Stimulated activated CD4-positive, alpha-beta T cell treated with anti-CD3 and anti-CD28 coated beads, Interleukin-2, amount 100 ng/mL, for 24 hours (primary cell): ENCODE measurements at places on chromosomes 6 and 20.

- DNase-seq, result no peak
These were observed 23.7 kb downstream of the SERPINB1 start for GRCh38 chr6:2817903-2818443.

DNA sequence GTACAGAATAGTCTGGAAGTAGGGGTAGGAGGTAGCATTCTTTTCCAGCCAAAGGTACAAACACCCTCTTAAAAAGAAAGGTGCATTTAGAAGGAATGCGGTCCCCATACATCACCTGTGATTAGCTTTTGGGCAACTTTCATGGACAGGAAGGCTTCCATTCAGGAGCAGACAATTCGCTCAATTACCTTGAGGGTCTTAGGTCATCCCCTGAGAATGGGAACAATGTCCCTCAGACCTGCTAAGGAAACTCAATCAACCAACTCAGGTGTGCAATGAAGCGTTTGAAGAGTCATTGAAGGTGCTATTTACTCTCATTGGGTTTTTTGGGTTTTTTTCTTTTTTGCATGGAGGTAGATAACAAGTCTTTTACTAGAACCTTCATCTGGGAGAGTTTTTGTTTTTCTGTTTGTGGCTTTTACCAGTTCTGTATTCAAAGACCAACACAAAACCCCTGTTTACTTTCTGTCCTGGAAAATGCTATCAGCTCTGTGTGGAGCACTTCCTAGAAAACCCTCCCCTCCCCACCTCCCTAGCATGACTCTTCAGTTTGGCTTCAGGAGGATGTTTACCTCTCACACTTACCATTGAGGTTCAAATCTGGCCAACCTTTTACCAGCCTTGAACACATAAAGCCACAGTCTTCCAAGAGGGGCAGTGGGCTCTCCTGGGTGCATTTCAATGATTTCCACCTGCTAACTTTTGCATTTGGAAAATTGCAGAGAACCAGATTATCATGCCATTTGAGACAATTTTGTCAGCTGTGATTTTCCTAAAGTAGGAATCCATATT is 271.2 kb upstream of the PRDM1 start:
- no peak for DNase-seq

DNA sequence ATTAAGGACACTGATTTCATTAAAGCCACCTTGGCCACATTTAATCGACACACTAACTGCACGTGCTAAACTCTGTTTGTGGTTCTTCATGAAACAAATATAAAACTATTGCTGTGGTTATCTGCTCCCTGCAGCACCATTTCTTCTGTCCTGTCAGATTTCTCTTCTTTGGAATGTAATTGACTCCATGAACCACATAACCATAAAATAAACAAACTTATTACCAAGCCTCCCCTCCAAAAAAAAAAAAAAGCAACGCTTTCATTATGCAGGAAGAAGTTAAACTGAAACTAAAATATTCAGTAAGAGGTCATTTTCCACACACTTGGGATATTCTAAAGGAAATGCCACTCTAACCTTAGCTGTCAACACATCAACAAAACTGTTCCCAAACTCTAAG is 319.1 kb upstream of the NT5E start:
- DNase-seq, result no peak

- DNase-seq, result no peak
These were observed 26.6 kb downstream of the FRMD1 start for GRCh38 chr6:168052291-168052891.

- no peak for DNase-seq
These were observed 29.4 kb downstream of the PPP1R16B start for GRCh38 chr20:38834868-38835267.

DNA sequence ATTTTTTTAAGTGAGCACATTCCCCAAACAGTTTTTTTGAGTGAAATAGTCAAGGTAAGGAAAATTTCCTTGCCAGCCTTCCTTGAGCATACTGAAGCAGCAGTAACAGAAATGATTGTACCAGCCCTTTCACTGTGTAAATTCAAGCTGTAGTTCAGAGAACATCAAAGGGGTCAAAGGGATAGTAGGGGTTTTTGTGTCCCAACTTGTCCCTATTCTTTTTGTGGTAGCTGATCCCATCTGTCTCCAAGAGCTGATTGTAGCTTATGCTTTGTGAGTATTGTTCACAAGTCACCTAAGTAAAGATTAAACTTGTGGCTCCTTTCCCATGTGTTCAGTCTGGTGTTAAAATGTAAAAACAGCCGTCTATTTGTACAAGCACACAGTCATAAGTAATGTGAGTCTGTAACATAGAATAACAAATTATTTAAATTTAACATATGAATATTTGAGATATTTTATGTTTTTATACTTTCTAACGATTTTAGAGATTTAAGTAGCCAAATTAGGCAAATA is 185.0 kb downstream of the CENPW start:
- no peak for DNase-seq

- DNase-seq, result no peak
These were observed 969.9 kb upstream of the CITED2 start for GRCh38 chr6:140344142-140344913.

GRCh38 chr20:48025051-48025515 is 239.8 kb upstream of the SULF2 start:
- no peak for DNase-seq

GRCh38 chr6:87105823-87106222 is 10.9 kb upstream of the CGA start:
- DNase-seq, result no peak

- no peak for DNase-seq
These were observed 41.5 kb upstream of the FAM184A start for GRCh38 chr6:119119989-119120388.

DNA sequence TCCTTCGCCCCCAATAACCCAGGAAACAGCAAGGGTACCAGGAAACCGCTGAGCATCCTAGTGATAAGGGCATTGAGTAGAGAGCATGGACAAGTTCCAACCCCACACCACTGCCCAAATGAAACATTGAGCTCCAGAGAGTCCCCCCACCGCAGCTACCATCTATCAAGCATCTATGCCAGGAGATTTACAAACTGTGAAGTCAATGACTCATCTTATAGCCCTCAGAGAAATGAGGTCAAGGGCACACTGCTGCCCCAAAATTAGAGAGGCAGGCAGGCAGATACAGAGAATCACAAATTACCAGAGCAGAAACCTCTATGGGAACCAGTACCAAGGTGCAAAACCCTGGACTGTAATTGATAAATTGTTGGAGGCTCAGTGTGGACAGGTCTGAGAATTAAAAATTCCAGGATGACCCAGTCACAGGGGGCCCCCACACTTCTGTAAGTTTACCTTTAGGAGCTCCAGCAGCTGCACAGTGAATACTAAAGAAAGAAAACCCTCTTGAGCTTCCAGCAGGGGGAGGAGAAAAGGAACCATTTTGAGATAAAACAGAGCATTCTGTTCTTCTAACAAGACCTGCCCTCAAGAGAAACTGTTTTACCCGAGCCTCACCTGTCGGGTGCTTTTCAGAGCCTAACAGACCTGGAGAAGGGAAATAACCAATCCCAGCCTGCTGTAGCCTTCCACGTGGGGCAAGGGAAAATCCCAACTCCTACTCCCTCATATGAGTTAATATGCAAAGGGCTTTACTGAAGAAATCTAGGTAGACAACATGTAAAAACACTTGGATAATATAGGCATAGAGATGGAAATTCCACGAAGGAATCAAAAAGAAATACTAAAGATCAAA is 118.0 kb upstream of the ARID1B start:
- no peak for DNase-seq

DNA sequence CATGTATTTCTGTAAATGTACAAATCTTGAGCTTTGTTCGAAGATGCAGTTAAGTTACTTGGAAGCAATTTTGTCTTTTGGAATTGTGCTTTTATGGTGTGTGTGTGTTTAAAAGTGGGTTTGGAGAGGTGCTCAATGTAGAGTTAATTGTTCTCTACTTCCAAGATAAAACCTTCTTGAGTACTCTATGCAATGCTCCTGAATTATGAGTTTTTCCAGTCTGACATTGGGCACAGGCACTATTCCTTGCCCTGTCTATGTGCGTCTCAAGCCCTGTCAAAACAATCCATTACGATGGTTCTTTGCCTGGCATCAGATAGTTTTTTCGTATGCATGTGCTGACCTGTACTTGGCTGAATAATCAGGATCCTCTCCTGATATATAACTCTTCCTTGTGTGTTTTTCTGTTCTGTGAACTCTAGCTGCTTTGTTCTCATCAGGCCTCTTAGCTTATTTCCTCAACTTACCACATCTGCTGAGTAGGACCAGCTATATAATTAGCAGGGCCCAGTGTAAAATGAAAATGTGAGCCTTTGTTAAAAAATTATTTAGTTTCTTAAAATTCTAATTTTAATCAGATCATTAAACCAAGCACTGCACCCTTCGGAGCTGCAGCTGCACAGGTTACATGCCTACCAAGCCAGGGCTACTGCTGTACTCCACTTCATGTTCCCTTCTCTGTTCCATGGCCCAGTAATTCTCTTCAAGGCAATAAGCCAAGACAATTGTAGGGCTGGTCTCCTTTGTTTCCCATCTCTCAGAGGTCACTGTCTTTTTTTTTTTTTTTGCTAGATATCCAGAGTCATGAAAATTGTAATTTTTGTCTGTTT is 160.1 kb downstream of the ZFAND3 start:
- DNase-seq, result no peak

GRCh38 chr20:2273634-2274302 is 22.0 kb upstream of the TGM3 start:
- DNase-seq, result no peak

GRCh38 chr20:51542571-51543421 is at the start of gene NFATC2:
TSS of gene NFATC2 (minus strand) at chr20:51542719. CDS start at chr20:51542499, 220 bp downstream.
- peak; percentile 59 for DNase-seq

- no peak for DNase-seq
These were observed 375 bp upstream of the TMEM14C start for GRCh38 chr6:10722570-10722819.

- peak; percentile 49 for DNase-seq
These were observed 504 bp downstream of the VPS16 start for GRCh38 chr20:2840967-2841531.

GRCh38 chr20:37498066-37498665 is 22.9 kb upstream of the NNAT start:
- no peak for DNase-seq

GRCh38 chr6:16402581-16402900 is 164.2 kb downstream of the GMPR start:
- no peak for DNase-seq

GRCh38 chr20:25269057-25269832 is 21.4 kb downstream of the PYGB start:
- no peak for DNase-seq

DNA sequence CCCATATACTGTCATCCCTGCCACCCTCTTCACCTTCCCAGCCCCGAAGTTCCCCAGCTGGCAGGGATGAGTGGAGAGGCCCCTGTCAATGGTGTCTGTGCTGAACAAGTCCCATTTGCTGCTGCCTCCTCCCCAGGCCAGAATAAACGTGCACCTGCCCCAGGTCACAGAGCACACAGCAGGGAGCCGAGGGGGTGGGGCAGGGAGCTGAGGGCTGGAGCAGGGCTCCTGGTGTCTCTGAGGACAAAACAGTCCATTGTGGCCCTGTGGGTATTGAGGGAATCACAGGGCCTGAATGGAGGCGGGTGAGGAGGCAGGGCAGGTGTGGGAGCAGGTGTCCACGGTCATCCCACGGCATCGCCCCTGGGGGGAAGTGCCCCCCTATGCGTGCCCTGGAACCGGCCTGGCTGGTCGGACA is 55.8 kb downstream of the SNAI1 start:
- no peak for DNase-seq

DNA sequence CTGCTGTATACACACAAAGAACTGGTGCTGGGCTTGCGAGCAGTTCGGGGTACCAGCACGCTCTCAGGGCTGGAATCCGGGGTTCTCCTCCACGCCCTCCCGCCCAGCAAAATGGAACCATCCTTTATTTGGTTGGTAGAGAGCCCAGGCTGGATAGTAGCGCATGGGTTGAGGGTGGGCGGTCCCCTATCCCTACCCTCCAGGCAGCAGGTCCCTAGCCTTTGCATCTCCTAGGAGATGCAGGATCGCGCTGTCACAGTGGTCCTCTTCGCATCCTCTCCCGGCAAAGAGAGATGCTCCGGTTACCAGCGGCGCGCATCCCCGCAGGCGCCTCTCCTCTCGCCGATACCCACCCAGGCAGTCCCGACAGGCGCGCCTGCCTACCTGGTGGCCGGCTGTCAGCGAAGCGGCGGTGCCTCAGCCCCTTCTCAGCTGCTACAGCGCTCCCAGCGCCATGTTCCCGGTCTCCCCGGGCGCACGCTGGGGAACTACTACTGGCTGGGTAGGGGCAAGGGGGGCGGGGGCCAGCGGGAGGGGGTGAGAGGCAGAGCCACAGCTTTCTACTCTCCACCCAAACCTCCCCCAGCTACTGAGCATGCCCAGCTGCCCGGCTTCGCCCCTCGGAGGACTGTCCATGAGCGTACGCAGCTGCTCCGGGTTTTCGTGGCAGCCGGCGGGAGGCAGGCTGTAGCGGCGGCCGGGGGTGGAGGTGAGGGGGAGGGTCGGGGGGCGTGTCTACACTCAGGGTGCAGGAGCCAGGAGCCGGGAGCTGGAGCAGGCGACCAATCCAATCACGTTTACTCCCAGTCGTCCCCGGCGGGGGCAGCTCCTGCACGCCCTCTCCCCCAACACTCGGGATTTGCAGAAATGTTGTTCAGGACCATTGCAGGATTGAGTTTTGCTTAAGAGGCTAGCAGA is at the start of gene PAK5:
TSS of gene PAK5 (minus strand) at position 699 of the 918 bp plus-strand sequence. CDS start 194,748 bp downstream, outside the sequence.
- DNase-seq, result no peak

- no peak for DNase-seq
These were observed 223.7 kb downstream of the GMDS start for GRCh38 chr6:2021713-2022125.

GRCh38 chr20:64244281-64244805 is 11.2 kb upstream of the PCMTD2 start:
- DNase-seq, result no peak

DNA sequence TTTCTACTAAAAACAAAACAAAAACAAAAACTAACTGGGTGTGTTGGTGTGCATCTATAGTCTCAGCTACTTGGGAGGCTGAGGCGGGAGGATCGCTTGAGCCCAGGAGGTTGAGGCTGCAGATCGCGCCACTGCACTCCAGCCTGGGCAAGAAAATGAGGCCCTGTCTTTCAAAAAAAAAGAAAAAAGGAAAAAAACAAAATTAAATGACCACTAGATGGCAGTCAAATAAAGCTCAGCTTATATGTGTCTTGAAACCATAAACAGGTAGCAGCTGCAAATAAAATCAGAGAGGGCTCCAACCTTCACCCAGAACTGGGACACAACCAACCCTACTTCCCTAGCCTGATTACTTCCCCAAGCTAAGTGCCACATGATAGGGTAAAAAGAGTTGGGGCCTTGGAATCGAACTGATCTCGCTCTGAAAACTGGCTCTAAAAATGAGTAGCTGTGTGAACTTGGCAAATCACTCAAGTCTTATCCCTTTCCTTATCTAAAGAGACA is 67.1 kb upstream of the ADGRF4 start:
- no peak for DNase-seq

DNA sequence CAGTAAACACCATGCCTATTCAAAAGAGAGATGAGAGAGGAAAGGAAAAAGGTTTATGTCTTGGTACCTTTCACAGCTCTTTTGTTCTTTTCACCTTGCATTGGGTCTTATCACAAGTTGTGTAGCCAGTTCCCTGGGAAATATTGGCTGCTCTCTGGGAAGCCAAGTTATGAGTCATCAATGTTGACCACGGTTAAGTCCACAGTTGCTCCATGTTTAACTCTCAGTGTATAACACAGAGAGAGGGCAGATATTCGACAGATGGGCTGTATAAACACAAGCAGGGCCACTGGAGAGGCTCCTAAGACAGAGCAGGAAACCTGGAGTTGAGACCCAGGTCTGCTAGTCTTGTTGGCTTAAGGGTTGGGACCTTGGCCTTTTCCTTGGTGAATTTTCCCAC is 718.6 kb downstream of the QKI start:
- DNase-seq, result no peak
